ENCODE measurements at places on chromosomes 11 and 22.

GRCh38 chr22:39169797-39170466 lies 17.5 kb upstream of the CBX7 start:
- no peak for DNase-seq

DNA sequence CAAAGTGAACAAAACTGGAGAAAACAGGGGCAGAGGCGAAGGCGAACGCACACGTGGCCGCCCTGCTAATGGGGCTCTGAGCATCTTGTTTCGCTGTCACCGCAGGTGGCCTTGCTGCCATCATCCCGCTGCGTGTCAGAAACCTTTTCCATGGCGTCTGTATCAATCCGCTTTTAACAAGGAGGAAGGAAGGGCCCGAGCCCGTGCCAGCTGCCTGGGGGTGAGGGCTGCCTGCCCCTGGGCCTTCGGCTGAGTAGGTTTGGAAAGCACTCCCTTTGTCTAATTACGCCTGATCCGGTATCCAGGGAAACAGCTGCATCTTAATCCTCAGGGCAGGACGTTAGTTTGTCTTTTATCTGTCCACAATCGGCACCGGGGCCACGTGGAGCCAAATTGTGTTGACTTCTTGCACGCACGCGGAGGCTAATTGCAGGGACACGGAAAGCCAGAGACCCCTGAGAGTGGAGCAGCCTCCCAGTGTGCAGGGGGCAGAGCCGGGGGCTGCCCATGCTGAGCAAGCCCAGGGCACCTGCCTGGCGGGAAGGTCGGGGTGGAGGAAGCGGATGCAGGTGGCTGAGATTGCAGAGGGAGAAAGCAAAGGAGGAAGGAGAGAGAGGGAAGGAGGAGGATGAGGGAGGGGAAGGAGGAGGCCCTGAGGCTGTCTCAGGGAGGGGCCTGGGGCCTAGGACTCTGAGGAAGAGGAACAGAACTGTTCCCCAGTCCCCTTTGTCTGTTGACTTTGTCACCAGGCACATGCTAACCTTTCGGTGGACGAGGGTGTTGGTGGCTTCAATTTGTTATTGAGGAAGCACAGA lies 19.2 kb upstream of the TH start:
- no peak for DNase-seq

DNA sequence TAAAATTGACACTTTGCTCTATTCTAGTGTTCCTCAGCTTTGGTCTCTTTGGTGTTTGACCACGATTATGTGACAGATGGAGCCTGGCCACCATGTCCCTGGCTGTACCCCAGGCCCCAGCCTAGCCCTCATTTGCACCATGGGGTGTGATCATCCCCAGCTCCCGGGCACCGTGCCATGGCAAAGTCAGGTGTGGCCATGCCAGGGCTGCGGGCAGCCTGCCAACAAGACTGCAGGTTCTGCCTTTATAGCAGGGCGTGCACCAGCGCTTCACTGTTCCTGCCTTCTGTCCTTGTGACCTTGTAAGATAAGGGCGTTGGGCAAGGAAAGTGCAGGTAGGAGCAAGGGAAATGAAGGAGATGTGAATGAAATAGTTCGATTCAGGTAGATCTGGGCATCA lies 22.4 kb upstream of the APOBEC3A start:
- no peak for DNase-seq

DNA sequence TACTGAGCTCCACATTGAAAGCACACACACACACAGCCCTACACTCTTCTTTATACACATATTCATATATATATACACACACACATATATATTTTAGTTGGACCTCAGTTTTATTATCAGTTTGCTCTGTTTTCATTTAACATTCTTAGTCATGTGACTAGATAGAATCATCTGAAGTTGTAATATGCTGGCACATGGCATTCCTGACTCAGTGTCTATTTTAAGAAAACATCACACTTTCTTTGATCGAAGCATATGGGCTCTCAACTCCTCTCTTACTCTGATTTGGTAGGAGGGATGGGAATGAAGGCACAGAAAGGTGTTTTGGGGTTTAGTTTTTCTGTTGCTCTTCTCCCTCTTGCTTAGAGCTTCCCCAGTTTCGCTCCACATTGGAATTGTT lies 24.8 kb downstream of the AMOTL1 start:
- DNase-seq = no peak

GRCh38 chr22:50525858-50526107 lies 385 bp upstream of the SCO2 start:
- no peak for DNase-seq

- peak; percentile 46 for DNase-seq
Measured at GRCh38 chr11:110121204-110121603, 28.0 kb downstream of the ZC3H12C start.

DNA sequence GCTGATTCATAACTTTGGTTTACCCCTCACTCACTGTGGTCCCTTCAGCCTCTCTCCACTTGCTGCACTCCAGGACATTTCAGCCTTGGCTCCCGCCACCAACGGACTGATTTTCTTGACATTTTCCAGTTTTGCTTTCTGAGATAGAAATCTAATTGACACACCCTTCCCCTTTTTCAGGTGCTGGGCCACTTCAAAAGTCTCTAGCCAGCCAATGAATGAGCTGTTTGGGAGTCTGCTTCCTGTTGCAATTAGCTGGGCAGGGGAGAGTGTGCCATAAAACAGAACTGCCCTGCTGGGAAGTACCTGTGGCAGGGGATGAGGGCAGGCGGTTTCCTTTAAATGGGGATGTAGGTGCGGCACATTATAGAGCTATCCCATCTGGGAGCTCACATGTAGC lies 21.1 kb upstream of the PLET1 start:
- no peak for DNase-seq

- no peak for DNase-seq
Measured at GRCh38 chr11:127474766-127475165, 474.2 kb upstream of the KIRREL3 start.

- DNase-seq = no peak
Measured at GRCh38 chr11:111577821-111578220, 24.4 kb upstream of the SIK2 start.

GRCh38 chr11:115267238-115267781 lies 236.9 kb downstream of the CADM1 start:
- DNase-seq = no peak

DNA sequence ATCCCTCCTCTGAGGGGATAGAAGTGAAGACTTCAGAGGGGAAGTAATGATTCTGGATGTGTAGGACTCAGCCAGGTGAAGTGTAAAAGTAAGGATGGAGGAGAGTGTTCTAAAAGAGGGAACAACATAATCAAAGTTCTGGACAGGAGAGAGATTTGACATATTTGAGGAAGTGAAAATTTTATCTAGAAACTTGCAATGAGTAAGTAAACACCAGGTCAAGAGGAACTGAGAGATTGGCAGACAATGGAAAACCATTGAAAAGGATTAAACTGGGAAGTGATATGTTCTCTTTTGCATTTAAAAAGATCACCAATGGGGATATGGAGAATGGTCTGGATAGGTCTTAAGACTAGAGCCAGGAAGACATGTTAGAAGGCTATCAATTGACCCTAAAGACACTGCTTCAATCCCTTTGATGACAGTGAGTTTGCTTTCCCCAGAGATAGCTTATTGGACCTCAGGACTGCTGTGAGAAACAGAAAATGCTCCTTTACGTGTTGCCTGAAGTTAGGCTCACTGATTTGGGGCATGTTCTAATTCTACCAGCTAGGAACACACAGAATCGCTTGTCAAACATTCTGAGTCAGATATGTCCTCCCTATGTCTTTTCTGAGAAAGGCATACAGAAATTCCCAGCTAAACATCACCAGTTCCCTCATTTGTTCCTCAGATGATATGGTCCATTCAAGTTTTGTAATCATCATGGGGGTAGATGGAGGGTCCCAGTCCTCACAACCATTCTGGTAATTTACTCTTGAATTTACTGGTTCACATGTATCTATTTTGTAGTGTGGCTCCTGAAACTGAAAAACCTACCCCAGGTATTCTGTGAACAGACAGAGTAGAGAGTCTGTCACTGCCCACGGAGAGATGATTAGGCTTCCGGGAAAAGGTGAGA lies 144.9 kb downstream of the MAML2 start:
- DNase-seq = no peak

GRCh38 chr11:72682858-72683243 lies 8.6 kb upstream of the PDE2A start:
- DNase-seq = no peak

DNA sequence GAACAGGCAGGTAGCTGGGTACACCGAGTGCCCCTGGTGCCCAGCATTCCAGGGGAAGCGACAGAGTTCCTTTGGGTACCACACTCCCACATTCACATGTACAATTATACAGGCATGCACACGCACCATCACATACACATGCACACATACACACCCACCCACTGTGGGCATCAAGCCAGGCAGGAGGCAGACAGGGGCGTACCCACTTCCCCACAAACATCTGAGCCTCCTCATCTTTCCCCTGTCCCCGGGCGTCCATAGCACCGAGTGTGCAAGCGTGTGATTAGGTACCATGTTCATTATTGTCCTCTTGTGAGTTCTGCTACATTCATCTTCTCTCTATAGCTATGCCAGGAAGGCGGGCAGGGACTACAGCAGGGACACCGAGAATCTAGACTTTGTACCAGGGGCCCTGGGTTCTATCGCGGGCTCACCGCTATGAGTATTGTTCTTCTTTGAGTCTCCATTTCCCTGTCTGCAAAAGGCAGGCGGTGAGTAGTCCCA lies 2.1 kb upstream of the CARD10 start:
- no peak for DNase-seq

GRCh38 chr11:10973416-10973815 lies 115.6 kb upstream of the ZBED5 start:
- no peak for DNase-seq

DNA sequence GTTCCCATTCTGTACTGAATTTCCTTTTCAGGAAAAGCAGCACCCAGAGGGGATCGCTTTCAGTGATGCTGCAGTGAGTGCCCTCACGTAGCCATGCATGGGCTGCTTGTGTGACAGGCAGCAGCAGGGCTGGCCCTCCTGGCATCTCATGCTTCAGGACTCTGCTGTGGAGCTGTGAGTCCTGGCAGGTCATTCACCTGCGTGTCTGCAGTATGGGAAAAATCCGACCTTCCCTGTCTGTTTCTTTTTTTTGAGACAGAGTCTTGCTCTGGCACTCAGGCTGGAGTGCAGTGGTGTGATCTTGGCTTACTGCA lies 13.4 kb downstream of the GLB1L2 start:
- DNase-seq = no peak

GRCh38 chr11:125165111-125165842 lies 726 bp downstream of the PKNOX2 start:
- no peak for DNase-seq

- DNase-seq = no peak
Measured at GRCh38 chr11:93514712-93515111, 28.5 kb downstream of the SMCO4 start.

- no peak for DNase-seq
Measured at GRCh38 chr22:35674335-35674734, 26.1 kb downstream of the APOL6 start.

DNA sequence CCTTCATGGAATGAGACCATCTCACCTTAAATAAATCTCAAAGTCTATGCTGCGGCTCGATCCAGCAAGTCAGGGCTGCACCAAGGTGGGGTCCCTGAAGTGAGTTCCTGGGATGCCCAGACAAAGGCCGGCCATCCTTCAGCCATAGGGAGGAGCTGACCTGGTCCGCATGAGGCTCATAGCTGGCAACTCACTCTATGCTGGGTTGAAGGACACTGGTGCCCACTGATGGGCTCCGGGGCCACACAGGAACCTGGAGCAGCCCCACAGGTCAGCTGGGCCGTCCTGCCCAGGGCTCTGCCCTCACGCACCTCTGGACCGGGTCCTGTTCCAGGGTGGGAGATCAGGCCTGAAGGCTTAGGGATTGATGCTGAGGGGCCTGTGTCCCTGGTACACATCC lies 1339.3 kb downstream of the TBC1D22A start:
- no peak for DNase-seq

- peak; percentile 55 for DNase-seq
Measured at GRCh38 chr11:46279126-46280099, 2.0 kb downstream of the CREB3L1 start.

DNA sequence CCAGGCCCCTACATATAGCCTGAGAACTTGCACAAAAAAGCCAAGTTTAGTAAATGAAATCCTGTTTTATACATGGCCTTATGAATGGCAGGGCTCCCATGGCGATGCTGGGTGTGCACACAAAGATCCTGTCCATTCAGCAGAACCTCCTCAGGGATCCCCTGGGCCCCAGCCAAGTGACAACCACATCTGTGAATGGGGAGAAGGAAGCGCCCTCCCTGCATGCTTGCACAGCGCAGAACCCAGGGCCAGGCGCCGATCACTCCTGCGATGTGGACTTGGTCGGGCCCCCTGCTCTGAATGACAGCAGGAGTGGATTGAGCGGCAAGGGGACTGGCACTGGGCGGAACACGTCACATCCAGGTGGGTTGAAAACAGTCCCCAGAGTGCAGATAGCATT lies 4.5 kb upstream of the CDC42EP2 start:
- no peak for DNase-seq

GRCh38 chr11:30128269-30128932 lies 102.4 kb upstream of the FSHB start:
- peak; percentile 50 for DNase-seq

- no peak for DNase-seq
Measured at GRCh38 chr11:6599881-6600390, 3.5 kb downstream of the RRP8 start.

DNA sequence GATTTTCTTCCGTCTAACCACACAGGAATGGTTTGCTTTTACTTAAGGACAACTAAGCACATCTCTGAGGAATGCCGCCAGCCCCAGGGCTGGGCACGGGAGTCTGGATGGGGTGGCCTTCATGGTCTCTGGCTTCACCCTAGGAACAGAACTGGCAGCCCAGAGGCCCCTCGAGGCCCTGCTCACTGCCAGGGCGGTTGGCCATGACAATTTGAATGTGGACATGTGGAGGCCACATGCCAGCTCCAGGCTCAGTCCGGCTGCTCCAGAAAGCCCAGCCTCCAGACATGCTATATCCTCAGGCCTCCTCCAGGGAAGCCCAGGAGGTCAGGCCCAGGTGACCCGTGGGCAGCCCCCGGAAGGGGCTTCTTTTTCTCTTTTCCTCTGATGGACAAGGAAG lies 84.0 kb upstream of the FGF3 start:
- no peak for DNase-seq

DNA sequence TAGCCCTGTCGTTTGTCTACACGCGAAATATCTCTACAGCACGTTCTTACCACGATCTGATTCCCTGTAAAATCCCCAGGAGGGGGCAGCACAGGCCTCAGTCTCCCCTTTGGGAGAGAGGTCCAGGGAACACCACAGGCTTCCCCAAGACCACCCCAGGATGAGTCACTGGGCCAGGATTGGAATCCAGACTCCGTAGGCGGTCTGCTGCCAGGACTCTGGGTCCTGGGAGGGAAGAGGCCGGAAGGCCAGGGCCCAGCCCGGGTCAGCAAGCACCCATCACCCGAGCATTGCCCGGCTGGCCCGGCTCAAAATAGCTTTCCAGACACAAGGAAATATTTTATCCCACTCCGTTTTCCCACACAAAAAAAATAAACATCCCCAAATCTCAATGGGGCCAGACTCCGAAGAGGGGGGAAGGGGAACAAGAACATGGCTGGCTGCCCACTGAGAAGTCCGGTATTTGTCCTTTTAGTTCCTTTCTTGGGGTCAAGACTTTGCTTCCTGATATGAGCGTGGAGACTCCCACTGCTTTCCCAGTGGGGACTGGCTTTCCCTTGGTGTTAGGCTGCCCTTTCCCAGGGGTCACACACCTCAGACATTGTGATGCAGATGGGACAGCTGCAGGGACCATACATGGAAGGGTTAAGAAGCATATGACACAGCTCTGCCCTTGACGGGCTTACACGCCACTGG lies 91.3 kb downstream of the LRRC32 start:
- peak; percentile 79 for DNase-seq

- DNase-seq = no peak
Measured at GRCh38 chr22:35306350-35306967, 6.8 kb downstream of the TOM1 start.

GRCh38 chr22:37334859-37335805 lies 52.8 kb downstream of the CYTH4 start:
- no peak for DNase-seq

GRCh38 chr11:21072558-21072957 lies 403.2 kb downstream of the NELL1 start:
- no peak for DNase-seq

All from amniotic epithelial cell (primary cell).